Stimulated activated CD4-positive, alpha-beta T cell treated with anti-CD3 and anti-CD28 coated beads, Interleukin-4, amount 100 ng/mL, for 1 hour (primary cell): ENCODE measurements at places on chromosomes 2 and 18.
A peak's percentile ranks its signal among the peaks of the same experiment; 100 is the strongest.

DNA sequence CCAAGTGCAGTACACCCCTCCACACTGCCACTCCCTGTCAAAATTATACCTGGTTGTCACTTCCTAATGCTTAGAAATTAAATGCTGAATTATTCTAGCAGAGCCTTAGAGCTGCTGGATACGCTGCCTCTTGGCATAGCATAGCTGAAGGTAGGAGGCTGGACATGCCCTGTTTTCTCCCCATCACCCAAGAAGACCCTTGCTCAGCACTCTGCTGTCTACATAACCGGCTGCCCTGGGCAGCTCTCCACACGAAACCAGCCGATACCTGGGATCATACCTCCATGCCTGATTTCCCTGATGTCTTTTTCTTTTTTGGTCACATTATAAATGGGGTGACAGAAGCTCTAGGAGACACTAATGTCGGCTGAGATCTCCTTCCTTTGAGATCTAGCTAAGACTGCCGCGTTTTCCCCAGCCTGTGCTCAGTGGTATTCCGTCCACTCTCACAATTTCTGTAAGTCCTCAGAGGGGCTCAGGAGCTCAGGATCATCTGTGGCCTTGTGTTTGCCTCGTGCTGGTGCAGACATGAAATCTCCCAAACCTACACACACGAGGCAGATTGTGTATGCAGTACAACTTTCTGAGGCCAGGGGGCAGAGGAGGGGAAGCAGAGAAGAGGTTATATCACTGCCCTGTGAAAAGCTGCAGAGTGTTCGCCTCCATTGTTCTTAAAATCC is 13.5 kb upstream of the ZAP70 start:
- DNase-seq: peak; percentile 68

DNA sequence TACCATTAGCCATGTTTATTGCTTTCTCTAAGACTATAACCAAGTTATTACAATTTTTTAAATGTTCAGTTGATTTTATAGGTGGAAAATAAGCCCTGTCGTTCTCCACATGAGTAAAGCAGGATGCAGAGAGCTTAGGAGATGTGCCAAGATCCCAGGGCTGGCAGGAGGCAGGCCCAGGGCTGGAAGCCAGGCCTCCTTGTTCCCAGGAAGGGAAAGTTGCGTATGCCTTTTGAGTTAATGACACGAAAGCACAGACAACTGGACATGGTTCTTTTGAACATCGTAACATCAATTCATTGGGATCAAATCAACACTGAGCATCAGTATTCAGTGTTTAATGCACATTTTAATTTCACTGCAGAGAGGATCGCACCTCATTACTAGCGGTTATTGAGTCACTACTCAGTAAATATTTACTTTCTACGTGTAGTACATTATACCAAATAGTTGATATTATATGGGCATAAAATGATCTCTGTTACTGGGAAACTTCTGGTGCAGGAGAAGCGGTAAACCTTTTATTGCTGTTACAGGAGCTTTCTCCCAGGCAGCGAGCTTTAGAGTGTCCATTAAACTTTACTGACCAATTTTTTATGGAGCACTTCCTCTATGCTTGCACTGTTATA is 60.0 kb downstream of the RNF144A start:
- DNase-seq: no peak

GRCh38 chr2:239146741-239147181 is 254.1 kb downstream of the HDAC4 start:
- no peak for DNase-seq

- no peak for DNase-seq
Measured at GRCh38 chr18:3046216-3046808, 33.4 kb upstream of the LPIN2 start.

DNA sequence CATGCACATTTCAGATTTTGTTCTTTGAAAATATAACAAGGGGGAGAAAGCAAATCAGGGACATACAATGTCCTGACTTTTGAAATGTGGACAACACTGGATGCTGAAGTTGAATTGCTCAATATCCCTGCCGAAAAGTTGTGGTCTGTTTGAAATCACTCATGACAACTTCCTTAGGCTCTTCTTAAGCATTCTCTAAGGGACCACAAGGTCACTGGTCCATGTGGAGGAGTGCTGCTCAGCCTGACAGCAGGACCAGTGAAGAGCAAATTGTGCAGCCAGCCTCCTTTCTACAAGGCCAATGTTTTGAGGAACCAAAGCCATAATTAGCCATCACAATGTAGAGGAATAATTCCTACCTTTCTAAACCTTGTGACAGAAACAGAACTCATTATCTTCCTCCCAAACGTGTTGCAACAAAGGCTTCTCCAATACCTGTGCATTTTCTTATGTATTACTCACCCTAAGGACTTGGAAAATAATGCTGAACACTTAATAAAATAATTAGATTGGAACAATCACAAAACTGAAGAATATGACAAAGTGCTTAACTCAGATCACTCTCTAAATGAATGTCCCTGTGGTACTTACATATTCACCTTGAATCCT is 1477.6 kb upstream of the NXPH2 start:
- DNase-seq: no peak

DNA sequence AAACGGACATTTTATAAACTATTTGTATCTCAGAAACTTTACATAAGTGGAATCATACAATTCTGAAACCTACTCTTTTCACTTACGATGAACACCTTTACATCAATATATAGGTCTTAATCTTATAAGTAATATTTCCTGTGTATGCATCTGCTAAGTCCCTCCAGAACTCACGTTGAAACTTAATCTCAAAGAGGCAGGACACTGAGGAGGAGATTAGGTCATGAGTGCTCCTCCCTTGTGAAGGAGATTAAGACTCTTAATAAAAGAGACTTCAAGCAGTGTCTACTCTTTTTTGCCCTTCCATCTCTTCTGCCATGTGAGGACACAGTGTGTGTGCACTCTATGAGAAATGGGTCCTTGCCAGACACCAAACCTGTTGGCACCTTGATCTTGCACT is 94.7 kb upstream of the CDKL4 start:
- DNase-seq: no peak

GRCh38 chr18:52313213-52313612 is 26.8 kb upstream of the DCC start:
- DNase-seq: no peak

GRCh38 chr18:77014538-77014937 is 118.0 kb downstream of the MBP start:
- no peak for DNase-seq

DNA sequence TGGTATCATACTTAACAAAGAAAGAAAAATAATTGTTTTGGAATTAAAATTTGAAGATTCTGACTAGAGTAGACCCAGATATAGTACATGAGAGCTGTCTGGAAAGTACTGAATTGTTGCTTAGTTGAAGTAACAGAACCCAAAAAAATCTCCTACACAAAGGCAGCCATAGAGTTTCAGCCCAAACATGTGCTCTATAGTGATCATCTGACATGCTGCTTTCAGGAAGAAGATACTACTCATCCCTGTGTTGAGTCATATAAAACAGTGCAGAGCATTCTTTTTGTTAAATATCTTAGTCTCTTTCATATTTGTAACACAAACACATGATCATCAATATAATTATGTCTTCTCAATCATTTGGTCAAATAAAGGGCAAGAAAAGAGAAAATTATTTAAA is 84.8 kb upstream of the PTPRM start:
- no peak for DNase-seq

DNA sequence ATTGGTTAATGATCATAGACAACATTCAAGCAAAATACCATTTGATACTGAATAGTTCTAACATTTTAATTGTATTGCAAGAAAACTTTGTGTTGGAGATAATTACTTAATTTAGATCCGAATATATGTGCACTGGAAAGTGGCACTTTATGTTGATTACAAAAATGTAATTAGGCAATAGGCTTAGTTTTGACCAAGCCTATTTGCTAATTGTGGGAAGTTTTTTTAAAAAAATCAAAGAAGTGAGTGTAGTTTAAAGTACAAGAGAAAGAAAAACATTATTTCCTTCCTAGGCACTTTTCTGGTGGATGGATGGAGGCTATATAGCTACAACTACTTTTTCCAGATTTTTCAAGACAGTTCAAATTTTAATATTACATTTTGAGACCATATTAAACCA is 18.3 kb upstream of the PELI1 start:
- DNase-seq: no peak

- DNase-seq: no peak
Measured at GRCh38 chr2:205352094-205352493, 330.2 kb upstream of the NRP2 start.

- DNase-seq: no peak
Measured at GRCh38 chr2:235960011-235960715, 208.0 kb downstream of the GBX2 start.
